Coronary artery (tissue), 2 donors: ENCODE measurements at places on chromosomes 3 and 15.

DNA sequence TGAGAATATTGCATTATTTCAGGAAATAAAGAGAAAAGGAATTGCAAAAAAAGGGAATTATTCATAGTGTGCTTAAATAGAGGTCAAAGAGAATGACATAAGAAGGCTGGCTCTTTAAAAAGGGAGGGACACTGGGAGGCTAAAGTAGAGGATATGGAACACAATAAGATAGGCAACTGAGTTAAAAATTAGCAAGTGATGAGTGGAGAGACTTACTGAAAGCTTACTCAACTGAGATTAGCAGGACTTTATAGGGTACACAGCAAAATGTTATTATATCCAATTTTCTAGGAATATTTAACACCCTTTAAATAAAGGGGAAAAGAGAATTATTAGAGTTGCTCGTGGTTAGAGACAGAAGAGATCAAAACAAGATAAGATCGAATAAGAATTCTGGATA, 375.2 kb downstream of the LSAMP start:
- no peak for DNase-seq

- no peak for DNase-seq
Measured at GRCh38 chr15:35104526-35105147, 19.5 kb upstream of the NANOGP8 start.

DNA sequence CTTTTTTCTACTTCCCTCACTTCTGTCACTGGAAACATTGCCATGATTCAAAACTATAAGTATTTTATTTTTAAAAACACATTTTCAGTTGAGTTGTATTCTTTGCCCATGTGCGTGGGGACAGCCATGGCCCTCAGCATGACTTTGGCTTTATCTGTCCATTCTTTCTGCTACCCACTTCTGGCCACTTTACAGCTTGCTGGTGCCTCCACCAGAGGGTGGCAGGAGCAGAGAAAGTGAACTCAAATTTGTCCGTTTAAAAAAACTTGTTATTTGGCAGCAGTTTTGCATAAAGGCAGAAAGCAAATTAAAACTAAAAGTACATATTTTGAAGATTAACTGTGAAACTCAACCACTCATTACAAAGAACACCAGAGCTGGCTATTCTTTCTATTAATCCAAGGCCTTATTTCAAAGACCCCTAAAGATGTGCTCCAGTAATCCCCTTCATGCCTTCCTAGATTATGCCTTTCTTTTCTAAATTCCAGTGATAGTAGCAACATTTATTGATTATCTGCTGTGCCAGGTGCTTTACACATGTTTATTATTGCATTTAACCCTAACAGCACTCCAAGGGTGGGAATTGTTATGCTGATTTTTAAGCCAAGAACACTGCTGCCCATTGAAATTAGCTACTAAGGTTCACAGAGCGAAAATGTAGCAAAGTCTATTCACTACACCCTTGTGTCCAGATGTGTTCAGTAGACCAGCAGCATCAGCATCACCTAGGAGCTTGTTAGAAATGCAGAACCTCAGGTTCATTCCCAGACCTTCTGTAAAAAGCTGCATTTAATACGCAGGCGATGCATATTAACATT, 134.8 kb downstream of the THRB start:
- no peak for DNase-seq

DNA sequence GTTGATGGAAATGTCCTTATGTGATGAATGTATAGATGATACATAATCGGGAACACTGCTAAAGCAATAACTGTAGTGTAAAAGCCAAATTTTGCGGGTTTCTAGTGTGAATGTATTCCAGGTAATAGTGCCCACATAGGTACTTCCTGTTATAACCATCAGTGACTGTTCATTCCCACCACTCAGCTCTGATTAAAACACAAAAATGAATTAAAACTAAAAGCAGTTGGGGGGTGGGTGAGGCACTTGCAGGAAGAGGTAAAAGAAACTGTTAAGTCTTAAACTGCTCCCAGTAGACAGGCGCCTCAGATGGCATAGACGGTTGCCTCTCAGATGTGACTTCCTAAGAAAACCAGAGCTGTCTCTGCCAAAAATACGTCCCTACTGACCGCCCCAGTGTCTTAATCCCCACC, 893 bp upstream of the MTHFS start:
- DNase-seq: no peak

- peak; percentile 90 for DNase-seq
Measured at GRCh38 chr3:111859061-111859973, at the start of gene PHLDB2. TSS of gene PHLDB2 (plus strand) at chr3:111859265. CDS start at chr3:111884078, 24,813 bp downstream.

GRCh38 chr3:191330530-191331048, 263 bp upstream of the UTS2B start:
- DNase-seq: no peak

DNA sequence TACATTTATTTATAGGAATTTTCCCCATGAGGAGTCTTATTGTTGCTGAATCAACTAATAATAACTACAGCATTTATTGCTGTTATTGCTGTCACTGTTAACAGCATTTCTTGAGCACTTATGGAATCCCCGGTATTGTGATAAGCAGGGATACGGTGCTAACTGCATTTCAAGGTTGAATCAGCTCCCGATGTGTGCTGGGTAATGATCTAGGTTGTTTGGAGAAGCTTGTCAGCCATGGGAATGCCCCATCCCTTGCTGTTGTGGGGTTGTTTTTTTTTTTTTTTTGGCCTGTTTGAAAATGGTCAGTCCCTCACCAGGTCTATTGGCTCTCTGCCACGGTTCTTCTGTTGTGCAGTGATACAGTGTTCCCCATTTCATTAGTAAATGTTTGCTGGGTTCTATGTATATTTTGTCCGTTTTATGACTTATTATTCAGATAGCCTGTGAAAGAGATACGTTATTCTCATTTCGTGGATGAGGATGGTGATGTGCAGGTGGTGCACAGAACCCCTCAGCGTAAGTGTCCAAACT, 48.5 kb downstream of the MED12L start:
- no peak for DNase-seq

- DNase-seq: no peak
Measured at GRCh38 chr3:182438398-182438797, 354.9 kb upstream of the ATP11B start.

DNA sequence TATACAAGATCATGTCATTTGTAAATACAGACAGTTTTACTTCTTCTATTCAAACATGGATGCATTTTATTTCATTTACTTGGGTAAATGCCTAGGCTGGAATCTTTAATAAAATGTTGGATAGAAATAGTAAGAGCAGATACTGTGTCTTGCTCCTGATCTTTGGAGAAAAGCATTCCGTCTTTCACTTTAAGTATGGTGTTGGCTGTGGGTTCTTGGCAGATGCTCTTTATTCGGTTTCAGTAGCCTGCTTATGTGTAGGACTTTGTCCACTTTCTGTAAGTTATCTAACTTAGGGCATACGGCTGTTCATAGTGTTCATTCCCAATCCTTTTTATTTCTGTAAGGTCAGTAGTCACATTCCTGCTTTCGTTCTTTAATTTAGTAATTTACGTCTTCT, 303.0 kb downstream of the ADAMTS17 start:
- no peak for DNase-seq

GRCh38 chr15:74983725-74984231, 11.6 kb upstream of the SCAMP5 start:
- no peak for DNase-seq

DNA sequence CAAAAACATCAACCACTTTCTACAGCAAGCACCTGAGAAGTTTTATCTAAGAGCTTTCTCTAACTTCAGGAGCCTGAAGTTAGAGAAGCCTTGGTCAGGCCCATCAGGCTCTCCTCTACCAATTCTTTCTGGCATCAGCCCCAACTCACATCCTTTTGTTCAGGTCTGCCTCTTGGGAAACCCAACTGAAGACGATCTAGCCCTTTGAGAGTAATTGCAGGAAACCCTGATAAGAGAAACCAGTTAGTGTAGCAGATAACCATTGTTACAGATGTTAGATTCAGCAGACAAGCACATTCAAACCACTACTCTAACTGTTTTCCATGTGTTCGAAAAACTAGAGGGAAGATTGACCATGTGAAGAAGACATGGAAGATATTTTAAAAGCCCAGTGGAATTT, 27.0 kb upstream of the DYNC1LI1 start:
- DNase-seq: no peak

GRCh38 chr3:125045194-125045593, 10.6 kb downstream of the HEG1 start:
- DNase-seq: no peak

- no peak for DNase-seq
Measured at GRCh38 chr3:87558492-87558891, 282.1 kb upstream of the POU1F1 start.
